ENCODE measurements at places on chromosomes 16 and 17. TPM values are rescaled to one million over a fixed set of nuclear protein-coding genes. Genes with fewer than 3 reads are reported as not detected.

DNA sequence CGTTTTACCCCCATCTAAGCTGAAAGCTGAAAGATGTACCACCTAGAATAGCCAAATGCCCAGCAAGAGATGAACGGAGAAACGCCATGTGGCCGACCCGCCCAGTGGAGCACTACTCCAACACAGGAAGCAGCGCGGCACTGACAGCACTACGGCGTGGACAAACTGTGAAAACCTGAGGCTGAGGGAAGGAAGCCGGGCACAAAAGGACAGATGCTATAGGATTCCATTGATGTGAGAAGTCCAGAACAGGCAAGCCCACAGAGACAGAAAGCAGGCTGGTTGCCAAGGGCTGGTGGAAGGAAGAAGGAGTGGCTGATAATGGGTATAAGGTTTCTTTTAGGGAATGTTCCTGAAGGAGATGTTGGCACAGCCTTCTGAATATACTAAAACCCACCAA lies 29.4 kb upstream of the SLC38A8 start:
- no peak for ATAC-seq

SLC13A2 gene
- not detected for total RNA-seq

- peak; percentile 62 for ATAC-seq
Observed at GRCh38 chr16:30166202-30166902, 17.1 kb upstream of the CORO1A start.

DNA sequence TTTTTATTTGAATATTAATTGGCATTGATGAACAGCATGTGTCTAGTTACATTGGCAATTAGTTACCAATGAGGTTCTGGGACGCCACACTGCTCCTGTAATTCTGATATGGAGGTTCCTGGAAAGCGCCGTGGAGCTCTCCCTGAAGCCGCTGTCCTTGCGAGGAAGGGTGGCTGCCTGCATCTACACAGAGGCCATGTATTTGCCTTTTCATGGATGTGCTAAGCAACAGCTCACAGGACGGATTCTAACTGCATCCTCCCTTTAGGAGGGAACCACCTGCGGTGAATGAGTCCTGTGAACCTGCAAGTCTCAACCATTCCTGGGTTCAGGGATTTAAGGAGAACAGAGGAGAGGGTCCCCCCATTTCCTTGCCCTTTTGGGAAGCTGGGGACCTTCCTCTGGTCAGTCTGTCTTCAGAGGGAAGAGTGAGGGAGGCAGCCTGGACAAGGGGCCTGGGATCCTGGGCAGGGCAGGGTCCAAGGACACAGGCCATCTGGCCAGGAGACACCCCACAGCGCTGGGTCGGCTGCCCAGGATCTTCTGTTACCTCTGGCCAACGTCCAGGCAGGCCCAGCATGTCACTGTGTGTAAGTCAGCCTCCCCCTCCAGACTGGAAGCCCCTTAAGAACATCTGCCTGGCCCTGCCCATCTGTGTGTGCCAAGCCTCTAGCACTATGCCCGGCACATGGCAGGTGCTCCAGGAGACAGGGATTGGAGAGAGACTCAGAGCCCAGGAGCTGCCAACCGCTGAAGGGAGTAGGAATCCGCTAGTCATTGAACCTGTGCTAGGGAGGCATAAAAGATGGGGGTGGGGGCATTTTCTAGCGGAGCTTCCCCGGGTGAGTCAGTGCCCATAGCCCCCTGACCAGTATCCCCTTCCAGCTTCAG lies 314.1 kb upstream of the TNRC6C start:
- ATAC-seq = no peak

DNA sequence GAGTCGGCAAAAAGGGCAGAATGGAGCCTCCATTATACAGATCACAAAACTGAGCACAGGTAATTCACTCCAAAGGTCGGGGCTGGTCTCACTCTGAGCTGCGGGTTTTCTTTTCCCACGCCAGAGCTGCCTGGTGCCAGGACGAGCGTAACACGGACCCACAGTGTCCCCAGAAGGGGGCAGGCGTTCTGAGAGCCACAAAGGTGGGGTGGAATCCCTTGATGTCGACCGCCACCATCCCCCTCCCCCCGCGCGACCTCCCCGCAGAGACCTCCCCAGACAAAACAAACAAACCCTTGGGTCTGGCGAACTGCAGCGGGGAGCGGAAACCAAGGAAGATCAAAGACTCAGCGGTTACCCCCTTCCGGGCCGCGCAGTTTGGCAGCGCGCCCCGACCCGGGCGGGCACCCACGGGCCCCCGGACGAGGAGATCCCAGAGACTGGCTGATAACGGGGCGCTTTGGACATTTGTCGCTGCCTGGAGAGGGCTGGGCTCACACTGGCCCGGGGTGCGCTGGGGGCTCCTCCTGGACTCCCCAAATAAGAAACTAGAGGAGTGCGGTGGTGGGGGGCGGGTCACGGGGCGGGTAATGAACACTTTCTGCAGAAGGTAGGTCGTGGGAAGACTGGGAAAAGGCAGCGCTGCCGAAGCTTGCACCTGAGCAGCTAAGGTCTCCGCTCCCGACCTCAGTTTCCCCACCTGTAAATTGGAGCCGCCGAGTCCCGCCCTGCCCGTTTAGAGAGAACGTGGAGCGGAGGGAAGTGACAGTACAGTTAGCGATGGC lies 664 bp upstream of the NKD1 start:
- peak; percentile 71 for ATAC-seq

SEPHS2 gene
- 48.9 TPM for total RNA-seq

DNA sequence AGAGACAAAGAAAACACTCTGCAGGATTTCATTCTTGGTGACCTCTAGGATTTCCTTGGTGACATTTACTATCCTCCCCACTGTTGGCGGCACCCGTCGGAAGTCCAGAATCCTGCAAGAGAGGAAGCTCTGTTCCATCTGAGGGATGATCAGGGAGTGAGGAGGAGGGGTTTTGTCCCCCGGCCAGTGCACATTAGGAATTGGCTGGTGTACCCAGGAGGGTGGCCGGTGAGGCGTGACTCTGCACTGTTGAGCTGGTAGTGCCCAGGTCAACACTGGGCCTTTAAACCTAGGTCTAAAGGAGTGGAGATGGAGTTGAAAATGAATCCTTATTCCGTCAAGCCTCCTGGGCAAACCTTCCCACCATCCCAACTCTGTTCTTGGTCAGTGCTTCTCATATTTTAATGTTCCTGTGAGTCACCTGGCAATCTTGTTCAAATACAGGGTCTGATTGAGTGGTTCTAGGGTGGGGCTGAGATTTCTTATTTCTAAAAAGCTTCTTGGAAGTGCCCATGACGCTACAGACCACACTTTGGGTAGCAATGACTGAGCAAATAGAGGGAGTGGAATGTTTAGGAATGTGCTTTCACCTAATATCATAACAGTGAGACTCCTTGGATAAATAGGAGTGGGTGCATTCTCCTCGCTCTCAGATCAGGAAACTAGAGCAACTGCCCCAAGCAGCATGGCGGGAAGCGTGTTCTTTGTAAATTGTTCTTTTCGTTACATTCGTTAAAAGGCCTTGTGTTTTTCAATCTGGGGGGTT lies 30.7 kb downstream of the PRKAR1A start:
- no peak for ATAC-seq

GRCh38 chr17:39679521-39680192 lies 8.2 kb downstream of the PGAP3 start:
- peak; percentile 76 for ATAC-seq

DNA sequence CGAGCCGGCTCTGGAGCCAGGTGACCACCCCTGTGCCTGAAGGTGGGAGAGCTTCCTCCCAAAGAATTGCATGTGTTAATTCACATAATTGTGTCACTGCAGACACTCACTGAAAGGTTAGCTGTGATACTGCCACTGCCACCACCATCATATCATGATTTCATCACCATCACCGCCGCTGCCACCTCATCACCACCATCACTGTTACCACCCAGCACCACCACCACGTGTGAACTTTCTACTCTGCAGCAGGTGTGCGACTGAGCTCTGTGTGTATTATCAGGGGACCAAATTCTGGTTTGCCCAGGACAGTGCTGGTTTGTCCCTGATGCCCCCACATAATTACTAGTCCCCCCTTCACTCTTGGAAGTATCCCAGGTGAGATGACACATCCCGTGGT lies 15.2 kb downstream of the BCAR1 start:
- ATAC-seq = peak; percentile 40

DNA sequence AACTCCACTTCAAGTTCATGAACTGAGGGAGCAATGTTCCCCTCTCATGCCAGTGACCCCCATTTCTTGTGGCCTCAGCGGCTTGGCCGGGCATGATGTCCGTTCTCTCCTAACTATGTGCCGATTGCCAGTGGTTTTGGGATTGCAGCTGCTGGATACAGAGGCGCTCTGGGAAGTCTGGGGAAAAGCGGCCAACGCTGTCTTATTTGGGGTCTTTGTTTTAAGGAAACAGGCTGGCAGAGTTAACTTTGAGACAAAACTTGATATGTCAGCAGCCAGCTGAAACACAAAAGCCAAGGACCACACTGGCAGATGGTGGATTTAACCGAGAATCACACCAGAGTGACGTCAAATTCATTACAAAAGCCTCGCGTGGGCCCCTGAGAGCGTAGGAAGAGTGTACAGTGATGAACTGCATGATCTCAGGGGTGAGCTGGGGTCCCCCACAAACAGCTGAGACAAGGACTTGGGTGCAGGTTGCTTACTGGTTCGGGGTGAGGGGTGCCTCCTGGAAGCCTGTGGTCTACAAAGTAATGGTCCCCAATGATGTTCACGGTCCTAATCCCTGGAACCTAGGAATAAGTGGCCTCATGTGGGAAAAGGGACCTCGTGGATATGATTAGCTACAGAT lies 180.4 kb downstream of the IRF8 start:
- no peak for ATAC-seq

TERB1 gene
- total RNA-seq = 0.13 TPM

- ATAC-seq = no peak
Observed at GRCh38 chr17:79799538-79800324, 2.9 kb upstream of the CBX8 start.

CD7 gene
- 193 TPM for total RNA-seq

- no peak for ATAC-seq
Observed at GRCh38 chr16:5379954-5380353, 282.4 kb upstream of the EEF2KMT start.
